H1 (cell line): ENCODE measurements at places on chromosomes 12 and 14. TPM values are rescaled to one million over a fixed set of nuclear protein-coding genes. Genes with fewer than 3 reads are reported as not detected.

DNA sequence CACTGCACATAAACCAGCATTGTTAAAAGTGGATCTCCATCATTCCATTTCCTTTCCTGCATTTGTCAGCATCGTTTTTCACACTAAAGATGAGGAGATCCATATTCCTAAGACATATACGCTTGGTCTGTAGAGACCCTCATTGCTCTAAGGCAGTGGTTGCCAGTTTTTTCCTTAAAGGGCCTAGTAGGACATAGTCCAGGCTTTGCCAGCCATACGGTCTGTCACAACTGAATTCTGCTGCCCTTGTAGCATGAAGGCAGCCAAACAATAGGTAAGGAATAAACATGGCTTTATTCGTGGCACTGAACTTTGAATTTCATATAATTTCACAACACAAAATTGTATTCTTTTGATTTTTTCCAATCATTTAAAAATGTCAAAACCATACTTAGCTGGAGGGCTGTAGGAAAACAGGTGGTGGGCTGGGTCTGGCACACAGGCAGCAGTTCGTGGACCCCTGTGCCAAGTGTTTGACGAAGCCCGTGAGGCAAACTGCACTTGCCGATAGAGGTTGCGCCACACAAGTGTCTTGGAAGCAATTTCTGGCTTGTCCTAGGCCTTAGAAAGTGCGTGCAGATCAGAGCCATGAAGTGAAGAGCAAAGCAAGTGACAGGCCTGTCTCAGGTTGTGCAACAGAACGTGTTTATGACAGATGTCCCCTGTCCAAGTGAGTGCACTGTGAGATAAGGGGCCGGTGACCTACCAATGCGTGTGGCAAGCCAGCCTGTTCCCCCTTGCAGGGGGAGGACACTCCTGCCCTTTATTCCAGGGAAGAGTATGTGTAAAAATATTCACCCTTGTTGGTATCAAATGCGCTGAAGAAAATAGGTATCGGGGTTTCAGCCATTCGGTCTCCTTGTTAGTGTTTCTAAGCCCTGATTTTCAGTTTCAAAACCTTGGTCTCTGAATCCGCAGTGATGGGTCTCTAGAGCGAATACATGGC lies 916 bp upstream of the CHPT1 start:
- no peak for DNase-seq

GRCh38 chr12:4445156-4446101 lies at the start of gene FGF6:
FGF6 (minus strand) TSS chr12:4445815; CDS start chr12:4445570, 245 bp downstream.
- peak; percentile 41 for DNase-seq

- no peak for DNase-seq
Observed at GRCh38 chr12:69653703-69654102, 43.0 kb upstream of the LRRC10 start.

- DNase-seq = no peak
Observed at GRCh38 chr12:39464976-39465695, 22.2 kb upstream of the KIF21A start.

- DNase-seq = no peak
Observed at GRCh38 chr12:54795644-54796043, 58.7 kb upstream of the MUCL1 start.

DNA sequence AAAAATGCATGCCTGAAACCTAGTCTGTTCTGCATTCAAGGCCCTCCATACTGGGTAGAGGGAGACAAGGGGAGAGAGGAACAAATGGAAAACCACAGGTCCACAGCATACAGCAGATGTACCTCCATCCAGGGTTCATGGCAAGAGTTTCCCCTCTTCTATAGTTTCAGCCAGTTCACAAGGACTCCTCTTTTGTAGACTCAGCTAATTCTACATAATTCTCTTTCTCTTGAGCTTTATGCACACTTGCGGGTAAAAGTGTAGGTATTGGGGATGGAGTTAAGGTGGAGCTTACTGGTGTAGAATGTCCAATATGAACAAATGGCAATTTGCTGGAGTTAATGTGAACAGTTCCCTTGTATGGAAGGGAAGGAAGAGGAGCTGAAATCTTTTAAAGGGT lies 23.4 kb downstream of the G2E3 start:
- DNase-seq = no peak

- DNase-seq = no peak
Observed at GRCh38 chr12:19700969-19701368, 261.7 kb downstream of the AEBP2 start.

GRCh38 chr12:27619308-27619707 lies 76.9 kb upstream of the REP15 start:
- DNase-seq = no peak

- no peak for DNase-seq
Observed at GRCh38 chr12:96233939-96234461, 39.8 kb downstream of the ELK3 start.

- DNase-seq = no peak
Observed at GRCh38 chr14:50035214-50035613, 81.2 kb downstream of the VCPKMT start.

DNA sequence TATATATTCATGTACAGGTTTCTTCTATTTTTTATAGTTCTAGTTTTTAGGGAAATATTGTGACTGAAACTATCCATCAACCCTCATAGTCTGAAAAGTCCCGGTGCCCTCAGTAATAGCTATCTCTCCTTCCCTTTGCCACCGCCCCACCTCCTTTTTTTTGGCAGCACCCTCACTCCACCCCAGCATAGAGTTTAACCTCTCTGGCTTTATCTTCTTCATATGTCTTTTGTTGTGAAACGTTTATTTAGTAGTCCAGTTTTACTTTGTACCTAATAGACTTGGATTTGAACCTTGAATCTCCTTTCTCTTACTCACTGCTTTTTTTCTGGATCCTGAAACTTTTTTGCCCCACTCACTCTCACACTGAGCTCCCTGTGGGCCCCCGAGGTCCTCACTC lies 109.5 kb downstream of the BBS10 start:
- no peak for DNase-seq

DNA sequence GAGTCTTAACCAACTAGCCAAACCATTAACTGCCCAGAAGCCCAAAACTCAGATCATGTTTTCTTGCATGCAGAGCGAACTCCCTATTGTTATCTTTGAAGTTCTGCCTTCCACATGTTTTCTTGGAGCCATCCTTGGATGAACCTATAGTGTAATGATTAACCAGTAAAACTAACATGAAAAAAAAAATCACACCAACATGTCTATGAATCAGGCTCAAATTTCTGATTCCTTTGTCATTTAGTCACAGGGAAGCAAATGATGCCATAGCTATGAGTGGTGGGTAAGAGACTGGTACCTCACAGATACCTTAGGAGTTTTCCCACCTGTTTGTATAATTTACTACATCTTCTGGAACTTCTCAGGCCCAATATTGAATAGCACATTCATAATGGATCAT lies 70.7 kb downstream of the PTPRO start:
- DNase-seq = no peak

GRCh38 chr12:79155683-79156082 lies 291.1 kb downstream of the SYT1 start:
- no peak for DNase-seq

GRCh38 chr14:89033756-89034155 lies 209.3 kb downstream of the TTC8 start:
- DNase-seq = no peak

DNA sequence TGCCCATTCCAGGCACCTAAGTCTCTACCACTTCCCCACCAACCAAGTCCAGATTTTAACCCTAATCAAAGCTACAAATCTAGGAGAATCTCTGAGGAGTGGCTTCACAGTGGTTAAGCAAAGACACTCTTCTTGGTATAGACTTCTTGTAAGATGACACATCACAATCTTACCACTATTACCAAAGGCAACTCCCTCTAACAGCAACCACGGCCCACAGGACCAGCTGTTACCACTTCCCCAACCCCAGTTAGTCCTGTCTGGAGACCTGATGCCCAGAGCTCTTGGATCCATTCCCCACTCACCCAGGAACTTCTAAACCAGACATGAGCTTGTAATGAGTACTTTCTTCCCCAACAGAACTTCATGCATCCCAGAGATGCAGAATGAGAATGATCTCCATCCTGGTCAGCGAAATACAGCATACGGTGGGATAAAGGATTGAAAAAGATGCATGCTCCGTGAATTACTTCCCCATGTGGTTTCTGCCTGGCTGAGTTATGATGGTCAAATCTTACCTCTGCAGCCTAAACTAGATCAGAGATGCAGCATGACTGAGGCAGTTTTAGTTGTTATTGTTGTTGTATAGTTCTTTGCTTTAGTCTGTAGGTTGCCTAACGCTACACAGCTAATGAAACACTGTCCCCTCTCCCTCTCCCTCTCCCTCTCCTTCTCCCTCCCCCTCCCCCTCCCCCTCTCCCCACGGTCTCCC lies 87.7 kb upstream of the FOXN3 start:
- DNase-seq = no peak

DNA sequence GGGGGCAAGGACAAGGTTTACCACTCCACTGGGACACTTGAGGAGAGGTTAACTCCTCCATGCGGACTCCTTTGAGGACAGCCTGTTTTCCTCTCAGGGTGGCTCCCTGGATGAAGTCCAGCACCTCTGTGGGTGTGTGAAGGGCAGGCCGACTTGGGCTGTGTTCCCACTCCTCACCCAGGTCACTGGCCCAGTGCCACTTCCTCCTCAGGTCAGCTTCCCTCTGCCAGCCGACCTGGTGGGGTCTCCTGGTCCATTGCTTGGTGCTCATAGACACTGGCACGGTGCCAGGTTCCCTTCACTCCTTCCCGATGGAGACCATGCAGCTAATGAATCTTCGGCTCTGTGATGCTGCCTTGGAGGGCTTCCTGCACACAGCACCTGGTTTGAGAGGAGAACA lies 146.4 kb upstream of the RTL1 start:
- no peak for DNase-seq

DNA sequence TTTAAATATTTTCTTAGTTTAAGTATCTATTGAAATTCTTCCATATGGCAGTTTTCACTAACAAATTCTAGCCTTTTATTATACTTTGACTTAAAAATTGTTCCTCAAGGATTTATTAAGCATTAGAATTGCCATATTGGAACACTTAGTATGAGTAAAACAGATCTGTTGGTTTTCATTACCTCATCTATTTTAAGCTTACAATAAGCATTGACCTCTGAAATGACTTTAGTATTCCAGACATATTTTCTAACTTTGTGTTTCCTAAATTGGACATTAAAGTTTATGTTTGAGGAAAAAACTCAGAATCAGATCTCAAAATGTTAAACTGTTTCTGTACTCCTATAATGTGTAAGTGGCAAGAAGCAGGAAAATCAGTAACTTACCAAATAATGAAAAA lies 48.4 kb downstream of the CSRP2 start:
- no peak for DNase-seq

- DNase-seq = no peak
Observed at GRCh38 chr12:69873429-69873828, 48.4 kb downstream of the MYRFL start.

DNA sequence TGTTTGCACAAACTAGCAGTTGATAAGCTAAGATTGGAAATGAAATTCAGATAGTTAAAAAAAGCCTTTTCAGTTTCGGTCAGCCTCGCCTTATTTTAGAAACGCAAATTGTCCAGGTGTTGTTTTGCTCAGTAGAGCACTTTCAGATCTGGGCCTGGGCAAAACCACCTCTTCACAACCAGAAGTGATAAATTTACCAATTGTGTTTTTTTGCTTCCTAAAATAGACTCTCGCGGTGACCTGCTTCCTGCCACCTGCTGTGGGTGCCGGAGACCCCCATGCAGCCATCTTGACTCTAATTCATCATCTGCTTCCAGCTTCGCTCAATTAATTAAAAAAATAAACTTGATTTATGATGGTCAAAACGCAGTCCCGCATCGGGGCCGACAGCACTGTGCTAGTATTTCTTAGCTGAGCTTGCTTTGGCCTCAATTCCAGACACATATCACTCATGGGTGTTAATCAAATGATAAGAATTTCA lies 335.6 kb downstream of the TMEM121 start:
- DNase-seq = no peak

- DNase-seq = no peak
Observed at GRCh38 chr12:113900716-113901115, 65.4 kb downstream of the RBM19 start.

GRCh38 chr12:90298289-90298948 lies 589.8 kb upstream of the ATP2B1 start:
- DNase-seq = no peak

DNA sequence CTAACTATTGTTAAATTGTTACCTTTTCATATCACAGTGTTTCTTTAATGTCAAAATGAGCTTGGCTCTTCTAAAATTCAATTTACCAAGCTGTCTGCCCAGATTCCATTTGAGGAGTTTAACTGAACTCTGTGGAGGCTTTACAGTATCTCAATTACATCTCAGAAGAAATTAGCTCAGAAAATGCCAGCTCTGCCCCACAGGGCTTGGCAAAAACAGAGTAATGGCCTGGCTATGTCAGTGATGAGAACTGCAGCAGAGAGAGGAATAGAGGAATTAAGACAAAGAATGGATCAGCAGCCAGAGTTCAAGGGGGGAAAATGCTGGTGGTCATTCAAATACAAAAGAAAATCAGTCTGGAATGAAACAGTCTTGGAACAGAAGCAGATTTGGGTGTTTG lies 15.8 kb upstream of the TMTC1 start:
- no peak for DNase-seq

DNA sequence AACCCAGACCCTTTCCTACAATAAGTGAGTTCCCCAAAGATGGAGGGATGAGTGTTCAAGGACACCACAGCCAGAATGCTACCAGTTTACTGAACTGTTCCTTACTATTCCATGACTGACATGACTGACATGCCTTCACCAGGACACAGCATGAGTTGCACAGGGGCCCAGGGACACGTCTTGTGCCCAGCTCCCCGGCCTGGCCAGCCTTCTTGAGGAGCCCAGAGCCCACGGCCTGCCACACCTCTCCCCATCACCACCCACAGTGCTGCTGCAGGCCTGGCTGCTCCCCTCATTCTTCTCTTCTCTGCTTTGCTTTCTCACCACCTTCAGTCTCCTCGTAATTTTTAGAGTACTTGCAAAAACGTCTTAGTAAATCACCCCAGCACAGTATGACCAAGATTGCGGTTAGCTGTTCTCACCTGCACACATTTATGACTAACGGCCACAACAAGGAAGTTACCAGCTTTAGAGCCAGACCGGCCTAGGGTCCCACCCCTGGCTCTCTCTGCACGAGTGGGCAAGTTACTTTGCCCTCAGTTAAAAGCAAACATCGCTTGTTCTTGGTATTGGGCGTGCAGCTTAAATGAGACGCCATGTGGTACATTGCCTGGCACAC lies 18.5 kb downstream of the PPP2R5E start:
- DNase-seq = no peak

GRCh38 chr14:60241091-60241490 lies 7.9 kb upstream of the PPM1A start:
- no peak for DNase-seq

GRCh38 chr14:90228478-90228877 lies 27.9 kb upstream of the PSMC1 start:
- DNase-seq = no peak

GRCh38 chr12:43294147-43294546 lies 257.9 kb downstream of the ADAMTS20 start:
- DNase-seq = no peak

ERP27 gene
- total RNA-seq = not detected in 2 replicates

TAS2R43 gene
- total RNA-seq = not detected in 2 replicates

PRIMA1 gene
- total RNA-seq = 3.9 and 4.5 TPM in 2 replicates

ANHX gene
- total RNA-seq = not detected in 2 replicates

SYCP3 gene
- total RNA-seq = 0.07 TPM in 1 of 2 replicates, not detected in the other

DPY19L2 gene
- total RNA-seq = 2.2 and 3.3 TPM in 2 replicates

SVOP gene
- 0.33 TPM in 1 of 2 replicates, not detected in the other for total RNA-seq

PLEKHD1 gene
- 0.48 and 0.67 TPM in 2 replicates for total RNA-seq

PLEKHG7 gene
- not detected in 2 replicates for total RNA-seq

SERPINA1 gene
- not detected in 2 replicates for total RNA-seq

GSG1 gene
- total RNA-seq = 0.89 and 1.3 TPM in 2 replicates

LPAR5 gene
- 0.22 and 0.23 TPM in 2 replicates for total RNA-seq

SDR9C7 gene
- not detected in 2 replicates for total RNA-seq

GALNT9 gene
- 2.0 and 3.3 TPM in 2 replicates for total RNA-seq

CLEC2B gene
- total RNA-seq = not detected in 2 replicates

L2HGDH gene
- total RNA-seq = 28.6 and 29.7 TPM in 2 replicates

CACNA1C gene
- 1.3 and 1.9 TPM in 2 replicates for total RNA-seq

DTD2 gene
- 19.5 and 24.4 TPM in 2 replicates for total RNA-seq

CD69 gene
- not detected in 2 replicates for total RNA-seq
